Testis (tissue), 5 donors: ENCODE measurements at places on chromosomes 4 and X.

DNA sequence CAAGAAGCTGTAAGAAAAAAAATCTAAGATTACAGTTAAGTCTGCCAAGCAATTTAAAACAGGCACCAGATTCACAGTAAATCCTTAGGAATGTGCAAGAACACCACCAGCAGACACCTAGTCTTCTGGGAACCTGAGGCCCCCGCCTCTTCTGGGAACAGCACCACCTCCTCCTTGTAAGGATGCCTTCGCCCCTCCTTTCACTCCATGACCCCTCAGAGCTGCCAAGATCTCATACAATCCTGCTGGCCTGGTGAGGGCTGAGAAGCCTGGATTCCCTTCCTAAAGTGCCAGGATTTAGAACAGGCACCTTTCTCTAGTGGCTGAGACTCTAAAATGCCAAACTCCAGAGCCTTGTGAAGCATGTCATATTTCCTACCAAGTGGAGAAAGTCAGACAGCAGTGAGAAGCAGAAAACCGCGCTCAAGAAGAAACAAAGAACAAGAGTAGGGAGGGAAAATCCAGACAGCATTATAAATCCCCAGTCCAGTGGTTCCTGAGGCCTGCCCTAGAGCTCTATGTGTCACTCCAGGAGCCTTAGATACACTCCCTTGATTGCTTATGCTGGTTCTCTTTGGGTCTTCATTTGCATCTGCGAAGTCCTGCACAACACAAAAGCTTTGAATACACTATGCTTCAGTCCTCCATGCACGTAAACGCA lies 166.4 kb downstream of the TSPAN5 start:
- DNase-seq: no peak

GRCh38 chrX:140804292-140804691 lies 94.7 kb downstream of the LINC00632 start:
- DNase-seq: no peak

DNA sequence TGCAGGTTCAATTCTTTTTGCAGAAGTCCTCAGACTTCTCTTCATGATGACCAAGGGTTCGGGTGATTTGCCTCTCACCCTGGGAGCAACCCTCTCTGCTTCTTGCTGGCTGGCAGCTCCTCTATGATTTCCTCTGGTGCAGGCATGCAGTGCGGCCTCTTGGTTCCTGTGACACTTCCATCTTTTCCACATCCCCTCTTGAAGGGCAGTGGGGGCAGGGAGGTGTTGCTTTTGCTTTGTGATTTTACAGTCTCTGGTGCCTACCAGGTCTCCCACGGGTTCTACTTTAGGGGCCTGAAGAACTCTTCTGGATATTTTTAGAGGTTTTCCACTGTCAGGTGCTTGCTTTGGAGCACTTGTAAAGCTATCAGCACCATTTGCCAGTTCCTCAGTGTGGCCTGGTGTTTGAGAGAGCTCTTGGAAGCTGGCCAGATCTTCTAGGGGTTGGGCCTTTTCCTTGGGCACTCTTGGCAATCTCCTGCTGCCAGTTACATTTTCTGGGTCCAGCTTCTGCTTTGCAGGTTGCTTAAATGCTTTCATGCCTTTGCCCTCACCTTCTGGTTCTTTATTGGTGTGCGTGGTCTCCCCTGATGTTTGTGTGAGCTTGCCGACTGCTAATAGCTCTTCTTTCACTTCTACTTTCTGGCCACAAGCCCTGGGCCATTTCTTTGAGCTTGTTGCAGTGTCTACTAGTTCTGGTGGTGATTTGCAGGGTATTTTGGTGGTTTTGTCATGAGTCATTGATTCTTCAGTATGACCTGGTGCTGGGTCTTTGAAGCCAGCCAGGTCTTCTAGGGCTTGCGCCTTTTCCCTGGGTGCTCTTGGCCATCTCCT lies 11.5 kb upstream of the CHST7 start:
- no peak for DNase-seq

DNA sequence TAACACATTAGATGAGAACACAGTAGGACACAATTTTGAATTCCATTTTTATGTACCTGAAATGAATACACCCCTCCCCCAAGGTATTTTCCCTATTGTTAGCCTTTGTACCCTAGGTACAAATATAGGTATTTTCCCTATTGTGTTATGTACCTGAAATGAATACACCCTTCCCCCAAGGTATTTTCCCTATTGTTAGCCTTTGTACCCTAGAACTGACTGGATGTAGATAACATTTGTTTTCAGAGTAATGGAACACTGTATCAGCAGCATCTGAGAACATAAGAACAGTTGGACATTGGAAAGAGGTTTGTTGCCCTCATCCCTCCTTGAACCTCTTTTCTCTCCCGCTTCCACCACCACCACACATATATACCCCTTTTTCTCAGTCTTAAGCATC lies 37.6 kb downstream of the YIPF6 start:
- no peak for DNase-seq

GRCh38 chr4:118727360-118727759 lies 42.2 kb downstream of the METTL14 start:
- no peak for DNase-seq

DNA sequence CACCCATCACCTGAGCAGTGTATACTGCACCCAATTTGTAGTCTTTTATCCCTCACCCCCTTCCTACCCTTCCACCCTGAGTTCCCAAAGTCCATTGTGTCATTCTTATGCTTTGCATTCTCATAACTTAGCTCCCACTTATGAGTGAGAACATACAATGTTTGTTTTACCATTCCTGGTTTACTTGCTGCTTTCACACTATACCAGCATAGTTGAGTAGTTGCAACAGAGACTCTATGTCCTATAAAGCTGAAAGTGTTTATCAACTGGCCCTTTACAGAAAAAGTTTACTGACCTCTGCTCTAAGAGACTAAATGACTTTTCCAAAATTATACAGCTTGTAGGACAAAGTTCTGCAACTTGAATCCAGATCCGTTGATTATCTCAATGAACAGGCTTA lies 61.1 kb upstream of the BLTP1 start:
- no peak for DNase-seq

- peak; percentile 76 for DNase-seq
Measured at GRCh38 chr4:9762823-9763475, 18.5 kb upstream of the DRD5 start.

- DNase-seq: no peak
Measured at GRCh38 chrX:112197840-112198239, 115.3 kb upstream of the TRPC5 start.

- DNase-seq: no peak
Measured at GRCh38 chr4:88146891-88147290, 11.5 kb downstream of the ABCG2 start.

- no peak for DNase-seq
Measured at GRCh38 chrX:109294097-109294814, 187.6 kb downstream of the GUCY2F start.

DNA sequence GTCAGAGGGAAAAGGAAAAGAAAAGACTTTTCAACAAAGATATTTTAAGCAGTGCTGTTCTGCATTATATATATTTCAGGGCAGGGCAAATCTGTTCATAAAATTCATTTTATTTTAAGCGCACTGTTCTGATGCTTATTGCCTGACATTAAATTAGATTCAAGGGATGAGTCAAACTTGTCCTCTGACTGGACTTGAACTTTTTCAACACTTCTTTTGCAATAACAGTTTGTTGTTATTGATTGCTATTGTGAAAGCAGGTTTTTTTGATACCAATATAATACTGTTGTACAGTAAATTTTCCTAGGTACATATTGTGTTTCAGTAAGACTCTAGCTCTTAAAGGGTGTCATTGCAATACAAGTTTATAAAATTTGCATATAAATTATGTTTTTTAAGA lies 481.3 kb downstream of the NAF1 start:
- no peak for DNase-seq

GRCh38 chr4:78292856-78293255 lies 235.7 kb downstream of the FRAS1 start:
- DNase-seq: no peak
